Gastroesophageal sphincter (tissue), 4 donors: ENCODE measurements at places on chromosomes 7 and 10. TPM values are rescaled to one million over a fixed set of nuclear protein-coding genes. Genes with fewer than 3 reads are reported as not detected.

Gene MOGAT3
- not detected for total RNA-seq

Gene EBF3
- 4.6 TPM for total RNA-seq

Gene AOAH
- 12.3 TPM for total RNA-seq

Gene TUBB8
- total RNA-seq = not detected

Gene ITIH2
- total RNA-seq = not detected

Gene CRHR2
- total RNA-seq = 0.77 TPM
